A172 (cell line): ENCODE measurements at places on chromosomes 1 and 21. TPM values are rescaled to one million over a fixed set of nuclear protein-coding genes. Genes with fewer than 3 reads are reported as not detected.

The PHTF1 gene
- 33.6 and 48.0 TPM in 2 replicates for total RNA-seq

The SLC45A3 gene
- 11.1 and 13.0 TPM in 2 replicates for total RNA-seq

The C1orf122 gene
- 22.9 and 34.6 TPM in 2 replicates for total RNA-seq

The PTPN22 gene
- total RNA-seq = 0.29 and 0.74 TPM in 2 replicates

The PGLYRP3 gene
- total RNA-seq = not detected in 2 replicates

The OR2L3 gene
- not detected in 2 replicates for total RNA-seq

The ATP1A2 gene
- total RNA-seq = 0.22 and 0.84 TPM in 2 replicates

The SLC1A7 gene
- not detected in 2 replicates for total RNA-seq

The DNAJC6 gene
- total RNA-seq = 2.2 and 3.5 TPM in 2 replicates

The LAD1 gene
- 0.67 TPM in 1 of 2 replicates, not detected in the other for total RNA-seq

The CHIA gene
- total RNA-seq = not detected in 2 replicates
